ENCODE measurements at places on chromosomes 2 and 18.

- no peak for DNase-seq
Measured at GRCh38 chr2:191001032-191001431, 12.9 kb downstream of the STAT1 start.

DNA sequence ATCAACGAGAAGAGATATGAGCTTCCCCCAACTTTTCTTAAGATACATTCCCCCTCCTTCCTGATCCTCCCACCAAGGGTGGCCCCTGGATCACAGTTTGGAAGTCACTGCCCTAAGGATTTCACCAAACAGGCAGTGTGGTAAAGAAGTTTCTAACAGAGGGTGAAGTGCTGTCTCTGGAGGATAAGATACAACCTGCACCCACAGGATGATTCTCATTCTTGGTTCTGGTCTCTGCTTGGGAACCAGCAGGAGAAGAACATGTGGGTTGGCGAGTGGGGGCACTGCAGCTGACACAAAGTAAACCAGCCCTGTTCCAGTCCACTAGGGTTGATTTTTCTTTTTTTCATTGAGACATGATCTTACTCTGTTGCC lies 9.3 kb downstream of the NFE2L2 start:
- DNase-seq: no peak

DNA sequence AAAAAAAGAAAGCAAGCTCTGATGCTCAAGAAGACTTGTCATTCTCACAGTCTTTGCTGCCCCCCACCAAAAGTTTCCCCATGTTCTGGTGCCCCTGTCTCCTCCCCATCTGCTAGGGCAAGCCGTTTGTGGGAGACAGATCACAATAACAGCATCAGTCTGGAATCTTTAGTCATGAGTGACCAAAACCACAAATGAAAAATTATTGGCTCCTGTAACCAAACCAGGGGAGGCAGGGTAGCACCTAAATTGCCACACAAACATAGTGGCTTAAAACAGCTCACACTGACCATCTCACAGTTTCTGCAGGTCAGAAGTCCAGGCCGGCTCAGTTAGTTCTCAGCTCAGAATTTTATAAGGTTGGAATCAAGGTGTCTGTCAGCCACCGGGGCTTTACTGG lies 9.1 kb upstream of the B3GNT7 start:
- peak; percentile 94 for DNase-seq

DNA sequence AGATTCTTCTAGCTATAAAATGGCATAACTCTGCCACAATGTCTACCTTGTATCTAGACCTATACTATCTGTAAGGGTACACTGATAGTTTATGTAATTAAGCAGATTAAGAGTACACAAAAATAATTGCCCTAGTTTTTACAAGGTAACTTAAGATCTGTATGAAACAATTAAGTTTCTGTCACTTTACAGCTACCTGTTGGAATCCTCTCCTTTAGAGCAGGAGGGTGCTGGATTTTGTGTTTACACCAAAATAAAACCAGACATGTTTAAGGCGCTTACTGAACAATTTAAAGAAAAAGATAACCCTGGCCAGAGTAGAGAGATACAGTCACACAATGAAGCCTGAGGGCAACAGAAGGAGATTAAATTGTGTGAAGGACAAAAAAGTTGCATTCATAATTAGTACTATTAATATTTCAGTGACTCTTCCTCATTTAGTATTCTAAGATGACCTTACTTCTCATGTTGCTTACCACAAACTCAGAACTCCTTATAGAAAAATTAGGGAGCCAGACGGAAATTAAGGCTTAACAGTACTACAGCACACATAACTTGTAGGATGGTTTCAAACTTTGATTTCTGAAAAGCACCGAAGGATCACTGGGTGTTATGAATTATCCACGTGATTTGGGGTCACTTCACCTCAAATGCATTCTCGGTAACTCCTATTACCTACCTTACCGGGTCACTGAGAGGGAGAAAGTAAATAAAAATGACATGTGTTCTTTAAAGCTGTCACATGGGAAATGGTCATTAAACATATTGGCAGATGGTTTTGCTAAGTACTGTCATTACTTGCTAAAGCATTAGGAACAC lies 1.0 kb downstream of the DARS1 start:
- DNase-seq: no peak

- DNase-seq: no peak
Measured at GRCh38 chr2:168356477-168356835, 99.6 kb upstream of the CERS6 start.

- DNase-seq: no peak
Measured at GRCh38 chr18:63476668-63477067, at the start of gene SERPINB5. Gene SERPINB5, plus strand, starts transcription at chr18:63476958. Its CDS starts 7,471 bp downstream, at chr18:63484429.
